Trophoblast cell (in vitro differentiated cells and primary cell): ENCODE measurements at places on chromosomes 2 and 18.

- DNase-seq = no peak
Observed at GRCh38 chr2:190849774-190850173, 30.8 kb upstream of the GLS start.

DNA sequence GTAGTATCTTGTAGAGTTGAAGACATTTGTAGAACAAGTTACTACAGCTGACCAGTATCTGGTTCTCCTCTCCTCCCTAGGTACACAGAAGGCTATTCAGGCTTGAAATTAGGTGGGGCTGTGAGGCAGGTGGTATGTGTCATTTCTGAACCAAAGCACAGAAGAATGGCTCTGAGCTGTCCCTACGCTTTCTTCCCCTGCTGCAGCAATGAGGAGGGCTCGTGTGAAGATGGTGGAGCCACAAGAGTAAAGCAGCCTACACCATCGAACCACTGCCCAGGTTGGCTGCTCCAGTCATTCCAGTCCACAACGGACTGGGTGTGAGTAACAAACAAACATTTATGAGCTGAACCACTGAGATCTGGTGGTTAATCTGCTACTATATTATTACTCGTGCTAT, 148.9 kb downstream of the DTNB start:
- no peak for DNase-seq

DNA sequence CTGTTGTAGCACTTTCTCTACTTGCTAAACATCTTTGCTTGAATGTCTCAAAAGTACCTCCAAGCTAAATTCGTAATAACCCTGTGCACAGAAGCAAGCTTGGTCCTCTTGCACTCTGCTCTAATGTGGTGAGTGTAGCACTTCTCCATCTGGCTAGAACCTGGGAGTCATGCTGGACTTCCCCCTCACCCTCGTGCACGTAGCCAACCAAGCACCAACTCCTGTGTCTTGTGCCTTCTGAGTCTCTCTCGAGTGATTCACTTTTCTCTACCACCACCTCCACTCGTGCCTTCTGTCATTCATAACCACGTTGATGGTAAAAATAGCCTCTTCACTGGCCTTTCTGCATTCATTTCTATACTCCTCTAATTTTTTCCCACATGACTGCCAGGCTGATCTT, 91.9 kb upstream of the KCNE4 start:
- DNase-seq = peak; percentile 20

DNA sequence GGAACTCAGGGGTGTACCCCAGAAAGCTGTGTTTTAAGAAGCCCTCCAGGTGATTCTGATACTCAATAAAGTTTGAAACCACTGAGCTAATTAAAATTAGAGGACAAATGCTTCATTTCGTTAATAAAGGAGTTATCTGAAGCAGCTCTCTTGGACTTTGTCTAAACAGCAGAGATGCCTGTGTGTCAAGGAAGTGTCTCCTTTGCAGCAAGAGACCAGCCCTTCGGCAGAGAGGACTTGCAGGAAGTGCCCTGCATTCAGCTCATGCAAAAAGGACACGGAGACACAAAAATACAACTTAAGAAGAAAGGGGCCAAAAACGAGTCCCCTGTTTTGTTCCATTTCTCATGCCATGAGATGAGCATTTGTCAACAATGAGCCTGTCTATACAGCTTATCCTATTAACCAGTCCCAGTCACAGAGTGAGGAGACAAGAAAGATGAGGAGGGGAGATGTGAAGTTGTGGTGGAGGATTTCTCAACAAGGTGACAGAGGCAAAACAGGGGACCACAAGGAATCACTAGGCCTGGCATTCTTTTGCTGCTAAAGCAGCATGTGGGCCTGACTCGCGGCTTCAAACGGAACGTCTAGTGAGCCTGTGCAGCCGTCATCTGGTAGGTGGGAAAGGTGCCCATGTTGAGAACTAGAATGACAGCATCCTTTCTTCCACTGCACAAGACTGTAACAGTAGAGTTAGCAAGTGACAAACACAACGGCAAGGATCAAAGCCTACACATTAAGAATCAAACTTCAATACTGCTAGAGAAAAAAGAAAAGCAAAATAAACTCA, 152.3 kb downstream of the ANTXR1 start:
- DNase-seq = no peak

- DNase-seq = peak; percentile 58
Observed at GRCh38 chr2:28390746-28391563, 1.7 kb upstream of the FOSL2 start.

GRCh38 chr2:61774351-61774750, 79.5 kb downstream of the FAM161A start:
- no peak for DNase-seq

GRCh38 chr18:57953883-57954282, 90.1 kb upstream of the NEDD4L start:
- no peak for DNase-seq

- no peak for DNase-seq
Observed at GRCh38 chr2:120733238-120733932, 2.3 kb upstream of the GLI2 start.

GRCh38 chr2:40118622-40119021, 333.3 kb downstream of the SLC8A1 start:
- no peak for DNase-seq

DNA sequence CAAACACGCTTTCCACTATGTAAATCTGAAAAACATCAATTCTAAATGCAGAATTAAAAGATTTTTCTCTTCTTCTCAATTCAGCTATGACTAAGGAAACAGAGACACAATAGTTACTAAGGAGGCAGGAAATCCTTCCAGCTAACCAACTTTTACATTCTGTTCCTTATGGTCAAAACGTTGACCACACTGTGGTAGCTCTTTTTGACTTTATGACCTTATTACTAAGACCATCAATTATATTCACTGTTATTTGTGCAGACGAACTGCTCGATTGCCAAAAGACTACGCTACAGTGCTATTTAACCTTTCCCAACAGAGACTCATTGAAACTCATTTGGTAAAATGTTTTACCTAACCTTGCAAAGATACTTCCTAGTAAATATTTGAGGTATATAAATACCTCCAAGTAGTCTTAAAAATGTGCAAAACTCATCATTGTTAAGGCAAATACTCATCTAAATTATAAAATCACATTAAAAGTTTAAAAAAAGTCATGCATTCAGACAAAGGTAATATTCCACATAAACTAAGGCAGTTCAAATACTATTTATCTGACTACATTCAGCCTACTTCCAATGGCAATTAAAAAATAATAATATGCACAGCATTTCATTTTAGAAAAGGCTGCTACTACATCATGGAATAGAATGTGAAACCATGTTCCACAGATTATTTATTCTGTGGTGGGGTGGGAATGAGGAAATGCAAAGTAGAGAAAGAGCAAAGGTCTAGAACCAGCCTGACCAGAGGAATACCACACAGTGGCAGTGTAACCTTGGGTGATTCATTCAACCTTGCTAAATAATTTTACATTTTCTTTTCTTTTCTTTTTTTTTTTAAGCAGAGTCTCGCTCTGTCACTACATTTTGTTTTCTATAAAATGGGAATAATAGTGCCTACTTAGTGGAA, 139.9 kb downstream of the THADA start:
- DNase-seq = no peak

DNA sequence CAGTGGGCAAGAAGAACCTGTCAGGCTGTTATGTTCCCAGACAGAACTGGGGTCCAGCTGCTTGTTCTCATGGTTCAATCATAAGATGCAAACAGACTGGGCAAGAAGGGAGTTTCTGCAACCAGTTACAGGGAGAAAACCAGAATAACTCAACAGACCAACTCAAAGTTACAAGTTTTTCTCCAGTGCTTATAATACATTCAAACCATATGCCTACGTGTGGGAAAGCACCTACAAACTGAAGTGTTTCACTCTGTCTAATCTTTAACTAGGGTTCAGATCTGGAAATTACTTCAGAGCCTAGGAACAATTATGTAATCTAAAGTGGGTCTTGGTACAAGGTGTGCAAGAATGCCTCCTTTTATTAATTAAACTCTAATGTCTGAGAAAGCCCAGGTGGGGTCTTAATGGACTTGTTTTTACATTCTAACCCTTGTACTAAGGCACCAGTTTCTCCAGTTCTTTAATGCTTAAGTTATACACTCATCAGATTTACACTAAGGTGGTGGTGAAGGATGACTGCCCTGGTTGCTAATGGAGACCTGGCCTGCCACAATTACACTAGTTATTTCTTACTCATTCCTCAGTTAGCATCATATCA, 951.9 kb downstream of the TSN start:
- no peak for DNase-seq

- DNase-seq = no peak
Observed at GRCh38 chr18:62897153-62897552, 181.8 kb downstream of the PHLPP1 start.

DNA sequence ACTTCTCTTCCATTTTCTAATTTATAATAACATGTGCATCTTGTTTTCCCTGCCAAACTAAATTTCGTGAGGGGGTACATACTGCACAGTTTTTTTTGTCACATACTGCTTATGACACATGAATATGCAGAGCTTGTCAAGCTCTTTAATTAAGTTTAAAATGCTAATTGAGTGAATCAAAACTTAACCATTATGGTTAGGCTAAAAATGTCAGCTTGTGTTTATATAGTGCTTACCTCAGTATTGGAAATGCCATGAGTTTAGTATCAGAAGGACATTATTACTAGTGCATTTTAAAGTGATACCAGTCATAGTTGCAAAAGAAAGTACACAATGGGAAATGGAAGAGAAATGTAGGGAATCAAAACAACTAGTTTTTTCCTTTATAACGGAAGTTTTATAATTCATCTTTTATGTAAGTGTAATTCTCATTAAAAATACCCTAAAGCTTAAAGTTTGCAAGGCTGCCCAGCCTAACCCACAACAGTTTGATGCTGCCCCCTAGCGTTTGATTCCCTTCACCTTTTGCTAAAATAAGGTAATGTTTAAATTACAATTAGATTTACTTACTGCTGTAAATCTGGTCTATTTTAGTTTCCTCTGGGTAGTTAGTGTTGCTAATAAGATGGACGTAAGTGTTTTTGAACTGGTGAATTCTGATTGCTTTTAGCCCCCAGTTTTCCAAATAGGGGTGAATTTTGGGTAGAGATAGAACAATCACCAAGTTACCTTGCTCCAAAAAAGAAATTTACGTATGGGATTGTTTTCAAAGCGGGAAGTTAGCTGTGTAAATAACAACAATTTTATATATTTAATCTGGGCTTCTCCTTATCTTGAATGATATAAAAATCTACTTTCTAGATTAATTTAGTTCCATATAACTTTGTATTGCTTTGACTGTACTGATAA, 3.2 kb downstream of the SLC39A10 start:
- peak; percentile 89 for DNase-seq

DNA sequence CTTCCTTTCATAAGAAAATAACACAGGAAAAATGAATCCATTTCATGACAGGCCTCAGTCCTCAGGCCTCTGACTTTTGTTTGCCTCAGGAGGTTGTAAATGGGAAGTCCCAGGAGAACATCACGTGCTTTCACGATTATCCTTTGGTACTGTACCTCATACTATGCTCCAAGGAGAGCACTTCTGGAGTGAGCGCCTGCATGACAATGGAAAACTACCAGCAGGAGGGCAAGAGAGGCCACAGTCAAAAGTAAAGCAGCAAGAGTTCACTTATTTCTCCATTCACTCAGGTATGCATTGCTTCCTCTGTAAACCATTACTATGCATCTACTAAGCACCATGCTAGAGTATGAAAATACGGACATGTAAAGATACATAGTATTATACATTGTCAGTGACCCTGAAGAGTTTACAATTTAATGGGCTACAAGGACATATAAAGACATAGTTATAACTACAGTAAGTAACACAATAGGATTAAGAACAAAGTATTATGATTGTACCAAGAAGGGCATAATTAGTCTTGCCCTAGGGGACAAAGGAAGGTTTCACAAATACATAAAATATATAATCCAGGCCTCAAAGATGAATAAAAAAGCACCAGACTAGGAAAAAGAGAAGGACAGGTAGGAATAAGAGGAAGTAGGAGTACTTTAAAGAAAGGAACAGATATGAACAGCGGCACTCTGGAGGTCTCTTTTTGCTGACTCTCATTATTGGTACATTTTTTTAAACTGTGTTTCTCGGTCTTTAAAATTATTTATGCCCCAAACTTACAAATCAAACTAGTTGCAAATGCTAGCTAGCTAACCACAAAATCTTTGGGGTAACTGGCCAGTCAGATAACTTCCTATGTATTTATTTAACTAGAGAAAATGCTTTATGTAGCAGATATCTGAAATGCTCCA, 806.7 kb downstream of the NRXN1 start:
- DNase-seq = no peak
